H1 (cell line): ENCODE measurements at places on chromosomes 3 and 15. TPM values are rescaled to one million over a fixed set of nuclear protein-coding genes. Genes with fewer than 3 reads are reported as not detected.

MAGI1 gene
- 77.9 and 78.0 TPM in 2 replicates for total RNA-seq

IGSF10 gene
- total RNA-seq = 0.86 and 0.95 TPM in 2 replicates

- no peak overlapping the region for H3K27ac ChIP-seq
- no peaks in the 10 kb centered on the region for H3K36me3 ChIP-seq
- H3K4me3 ChIP-seq = no peak overlapping the region
Observed at GRCh38 chr3:354432-354831, 157.9 kb downstream of the CHL1 start.

- H3K27me3 ChIP-seq = no peaks in the 10 kb centered on the region
- no peaks in the 10 kb centered on the region for H3K36me3 ChIP-seq
- DNase-seq = no peak
- no peak overlapping the region for H3K4me3 ChIP-seq
- peaks cover 7% of the 10 kb centered on the region for H3K4me1 ChIP-seq
Observed at GRCh38 chr3:171309906-171310359, 150.3 kb downstream of the TNIK start.

CCDC13 gene
- not detected in 2 replicates for total RNA-seq

- H3K27me3 ChIP-seq = no peaks in the 10 kb centered on the region
- no peak overlapping the region for H3K27ac ChIP-seq
- no peak for DNase-seq
- H3K36me3 ChIP-seq = no peaks in the 10 kb centered on the region
- peaks cover 9% of the 10 kb centered on the region; the same call in 1 of the 2 replicates for H3K4me1 ChIP-seq
- no peak overlapping the region for H3K4me3 ChIP-seq
Observed at GRCh38 chr3:171875923-171876412, 32.8 kb downstream of the TMEM212 start.

LTF gene
- 0.80 and 0.99 TPM in 2 replicates for total RNA-seq

DNA sequence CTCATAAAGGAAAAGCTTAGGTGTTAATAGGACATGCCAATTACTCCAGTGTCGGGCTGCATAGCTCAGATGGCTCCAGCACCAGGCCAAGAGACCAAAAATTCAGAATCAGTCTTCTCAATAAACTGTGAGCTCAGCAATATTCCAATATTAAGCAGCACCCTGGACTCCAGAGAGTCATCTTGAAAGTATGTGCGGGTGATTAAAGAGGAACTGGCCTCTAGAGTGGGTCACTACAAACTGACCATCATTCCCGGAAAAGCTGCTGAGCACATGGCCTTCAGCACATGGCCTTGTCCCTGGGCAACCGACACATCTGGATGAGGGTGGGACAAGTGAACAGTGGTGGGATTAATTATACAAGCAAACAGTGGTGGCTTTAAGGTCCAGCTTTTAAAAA, 59.0 kb downstream of the MAGI1 start:
- DNase-seq = no peak
- no peaks in the 10 kb centered on the region for H3K4me1 ChIP-seq
- no peaks in the 10 kb centered on the region for H3K27me3 ChIP-seq
- no peaks in the 10 kb centered on the region for H3K36me3 ChIP-seq
- no peak overlapping the region for H3K27ac ChIP-seq

- H3K4me1 ChIP-seq = no peaks in the 10 kb centered on the region
- no peaks in the 10 kb centered on the region for H3K36me3 ChIP-seq
- no peaks in the 10 kb centered on the region for H3K27me3 ChIP-seq
- no peak for DNase-seq
- H3K27ac ChIP-seq = no peak overlapping the region
Observed at GRCh38 chr15:43241100-43241499, 20.3 kb upstream of the EPB42 start.

DNA sequence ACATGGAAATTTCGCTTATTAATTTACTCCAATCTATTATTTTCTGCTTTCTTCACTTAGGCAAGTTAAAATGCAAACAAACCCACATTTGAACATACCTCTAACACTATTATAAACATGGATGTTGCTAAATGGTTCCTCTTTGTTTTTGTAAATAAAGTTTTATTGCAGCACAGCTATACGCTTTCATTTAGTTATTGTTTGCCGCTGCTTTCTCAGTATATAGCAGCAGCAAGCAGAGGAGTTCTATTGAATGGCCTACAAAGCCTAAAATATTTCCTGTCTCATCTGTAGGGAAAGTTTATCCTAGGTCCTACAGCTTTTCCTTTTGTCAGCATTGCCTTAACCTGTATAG, 7.9 kb upstream of the CHD2 start:
- H3K27ac ChIP-seq = no peak overlapping the region
- H3K4me1 ChIP-seq = no peaks in the 10 kb centered on the region
- H3K27me3 ChIP-seq = no peaks in the 10 kb centered on the region
- H3K36me3 ChIP-seq = peaks cover 72% of the 10 kb centered on the region

LRRC31 gene
- not detected in 2 replicates for total RNA-seq

DNA sequence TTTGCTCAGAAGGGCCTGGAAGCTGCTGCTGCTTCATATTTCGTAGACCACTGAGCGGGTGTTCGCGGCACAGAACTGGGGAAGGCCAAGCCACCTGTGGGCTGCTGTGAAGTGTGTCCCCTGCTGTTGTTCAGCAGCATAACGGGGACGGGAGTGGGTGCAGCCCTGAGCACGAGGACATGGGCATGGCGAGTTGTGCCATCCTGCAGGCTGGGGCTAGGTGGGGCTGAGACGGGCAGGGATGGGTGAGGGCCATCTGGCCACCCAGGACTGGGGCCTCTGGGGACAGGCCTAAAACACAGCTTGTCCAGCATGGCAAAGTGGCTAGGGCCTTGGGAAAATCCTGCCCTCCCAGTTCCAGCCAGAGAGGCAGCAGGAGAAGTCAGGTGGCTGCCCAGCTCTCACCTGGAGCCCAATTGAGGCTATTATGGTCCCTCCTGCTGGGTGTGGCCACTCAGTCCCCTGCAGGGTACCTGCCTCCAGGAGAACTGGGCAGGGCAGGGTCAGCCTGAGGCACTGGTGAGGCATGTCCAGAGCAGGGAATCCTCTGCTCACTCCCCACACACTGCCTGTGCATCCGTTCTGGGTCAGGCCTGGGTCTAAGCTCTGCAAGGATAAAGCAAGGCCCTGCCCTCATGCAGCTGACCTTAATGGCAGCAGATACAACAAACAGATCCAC, 29.5 kb downstream of the CFAP100 start:
- H3K36me3 ChIP-seq = no peaks in the 10 kb centered on the region
- no peak for DNase-seq
- no peak overlapping the region for H3K27ac ChIP-seq
- H3K4me1 ChIP-seq = no peaks in the 10 kb centered on the region

- peak; percentile 71 for DNase-seq
- no peak overlapping the region for H3K27ac ChIP-seq
- peak overlapping the region; percentile 38 for H3K4me3 ChIP-seq
- H3K27me3 ChIP-seq = peaks cover 16% of the 10 kb centered on the region
- 0 out of 2 replicates have a peak, but pooled peaks cover 6% of the 10 kb centered on the region for H3K4me1 ChIP-seq
Observed at GRCh38 chr15:29968099-29968894, 114.5 kb upstream of the GOLGA8J start.

DNA sequence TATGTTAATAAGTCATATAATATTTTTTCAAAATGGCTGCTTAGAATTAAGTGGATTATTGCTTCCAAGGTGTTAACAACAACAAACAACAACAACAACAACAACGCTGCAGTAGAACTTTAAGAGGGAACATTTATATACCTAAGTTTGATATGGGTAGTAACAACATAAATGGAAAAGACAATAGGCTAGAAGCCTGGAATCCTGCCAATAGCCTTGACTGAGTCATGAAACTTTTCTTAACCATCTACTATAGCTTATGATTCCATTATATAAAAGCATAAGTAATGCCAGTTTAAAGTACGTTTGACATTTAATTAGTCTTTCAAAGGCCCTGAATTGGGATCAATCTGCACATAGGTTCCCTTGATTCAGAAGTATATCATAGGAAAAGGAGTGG, 31.2 kb downstream of the SATB1 start:
- H3K4me1 ChIP-seq = no peaks in the 10 kb centered on the region
- H3K27me3 ChIP-seq = no peaks in the 10 kb centered on the region
- DNase-seq = no peak
- H3K4me3 ChIP-seq = no peak overlapping the region
- no peak overlapping the region for H3K27ac ChIP-seq

CX3CR1 gene
- not detected in 2 replicates for total RNA-seq

GOLGA6D gene
- 0.69 and 0.73 TPM in 2 replicates for total RNA-seq

DNA sequence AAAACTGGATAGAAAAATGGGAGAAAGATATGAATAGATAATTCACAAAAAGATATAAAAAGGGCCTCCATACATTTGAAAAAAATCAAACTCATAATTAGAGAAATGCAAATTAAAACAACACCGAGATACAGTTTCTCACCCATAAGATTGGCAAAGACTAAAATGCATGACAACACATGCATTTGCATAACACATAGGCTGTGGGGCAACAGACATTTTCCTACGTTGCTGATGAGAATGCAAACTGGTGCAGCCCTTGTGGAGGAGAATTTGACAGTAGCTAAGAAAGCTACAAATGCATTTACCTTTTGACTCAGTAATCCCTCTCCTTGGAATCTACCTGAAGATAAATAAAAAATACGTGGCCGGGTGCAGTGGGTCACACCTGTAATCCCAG, 11.4 kb upstream of the CAND2 start:
- H3K4me1 ChIP-seq = peaks cover 4% of the 10 kb centered on the region; the same call in 1 of the 2 replicates
- DNase-seq = no peak
- no peak overlapping the region for H3K4me3 ChIP-seq
- no peaks in the 10 kb centered on the region for H3K36me3 ChIP-seq
- no peak overlapping the region for H3K27ac ChIP-seq

GRCh38 chr3:42873221-42873982, 2.3 kb downstream of the CYP8B1 start:
- no peak overlapping the region for H3K27ac ChIP-seq
- H3K27me3 ChIP-seq = peaks cover 2% of the 10 kb centered on the region; the same call in 1 of the 2 replicates
- no peaks in the 10 kb centered on the region for H3K4me1 ChIP-seq
- DNase-seq = no peak
- H3K36me3 ChIP-seq = no peaks in the 10 kb centered on the region
- H3K4me3 ChIP-seq = no peak overlapping the region

FBXL22 gene
- total RNA-seq = 0.47 and 0.54 TPM in 2 replicates

DNA sequence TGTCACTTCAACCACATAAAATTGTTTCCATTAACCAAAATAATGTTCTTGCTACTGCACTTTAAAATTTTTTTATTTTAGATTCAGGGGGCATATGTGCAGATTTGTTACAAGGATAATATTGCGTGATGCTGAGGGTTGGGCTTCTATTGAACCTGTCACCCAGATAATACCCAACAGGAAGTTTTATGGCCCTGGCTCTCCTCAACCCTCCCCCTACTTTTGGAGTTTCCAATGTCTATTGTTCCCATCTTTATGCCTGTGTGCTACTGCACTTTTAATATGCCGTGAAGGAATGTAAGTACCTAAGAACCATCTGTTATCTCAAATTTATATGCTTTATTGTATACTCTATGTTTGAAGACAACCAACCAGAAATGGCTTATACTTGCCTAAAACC, 42.0 kb upstream of the IMPG2 start:
- no peaks in the 10 kb centered on the region for H3K4me1 ChIP-seq
- H3K27me3 ChIP-seq = no peaks in the 10 kb centered on the region
- H3K27ac ChIP-seq = no peak overlapping the region
- no peak for DNase-seq
- H3K4me3 ChIP-seq = no peak overlapping the region

- H3K27ac ChIP-seq = no peak overlapping the region
- no peaks in the 10 kb centered on the region for H3K27me3 ChIP-seq
- no peak overlapping the region for H3K4me3 ChIP-seq
- H3K36me3 ChIP-seq = no peaks in the 10 kb centered on the region
Observed at GRCh38 chr3:171157286-171157685, 130.8 kb upstream of the SLC2A2 start.

- no peaks in the 10 kb centered on the region for H3K36me3 ChIP-seq
- no peaks in the 10 kb centered on the region for H3K27me3 ChIP-seq
- H3K27ac ChIP-seq = no peak overlapping the region
- H3K4me1 ChIP-seq = no peaks in the 10 kb centered on the region
Observed at GRCh38 chr3:120171134-120171873, 77.1 kb upstream of the GSK3B start.

GRCh38 chr3:81621277-81621676, 140.2 kb downstream of the GBE1 start:
- no peaks in the 10 kb centered on the region for H3K27me3 ChIP-seq

DNA sequence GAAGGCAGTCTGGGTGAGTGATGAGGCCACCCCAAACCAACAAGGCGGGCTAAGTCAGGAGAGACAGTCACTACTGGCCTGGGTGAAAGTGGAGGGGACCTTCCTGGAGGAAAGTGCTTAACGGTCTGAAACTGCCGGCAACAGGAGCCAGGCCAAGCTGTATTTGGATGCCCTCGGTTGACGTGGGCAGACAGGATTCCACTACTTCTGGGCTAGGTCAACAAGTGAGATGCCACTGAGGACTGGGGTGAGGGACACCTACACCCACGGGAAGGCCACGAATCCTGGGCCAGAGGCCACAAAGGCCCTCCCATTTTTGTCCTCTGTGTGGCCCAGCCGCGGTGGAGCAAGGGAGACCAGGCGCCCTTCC, 12.3 kb downstream of the SPTBN5 start:
- peaks cover 8% of the 10 kb centered on the region for H3K4me1 ChIP-seq
- DNase-seq = no peak
- peaks cover 35% of the 10 kb centered on the region for H3K27me3 ChIP-seq
- no peaks in the 10 kb centered on the region for H3K36me3 ChIP-seq
- no peak overlapping the region for H3K27ac ChIP-seq

DNA sequence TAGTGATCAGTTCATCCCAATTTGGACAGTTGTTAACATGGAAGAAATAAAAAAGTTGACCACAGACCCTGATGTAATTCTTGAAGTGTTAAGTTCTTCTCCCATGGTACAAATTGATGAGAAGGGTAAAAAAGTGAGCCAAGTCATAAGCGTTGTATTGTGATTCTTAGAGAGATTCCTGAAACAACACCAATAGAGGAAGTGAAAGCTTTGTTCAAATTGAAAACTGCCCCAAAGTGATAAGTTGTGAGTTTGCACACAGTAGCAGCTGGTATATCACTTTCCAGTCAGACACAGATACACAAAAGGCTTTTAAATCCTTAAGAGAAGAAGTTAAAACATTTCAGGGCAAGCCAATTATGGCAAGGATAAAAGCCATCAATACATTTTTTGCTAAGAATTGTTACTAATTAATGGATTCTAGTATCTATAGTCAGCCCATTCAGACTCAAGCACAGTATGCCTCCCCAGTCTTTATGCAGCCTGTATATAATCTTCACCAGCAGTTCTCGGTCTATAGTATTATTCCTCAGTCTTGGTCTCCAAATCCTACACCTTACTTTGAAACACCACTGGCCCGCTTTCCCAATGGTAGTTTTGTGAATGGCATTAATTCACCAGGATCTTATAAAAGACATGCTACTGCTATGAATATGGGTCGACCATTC, 38.2 kb downstream of the CDIN1 start:
- no peak overlapping the region for H3K27ac ChIP-seq
- peaks cover 3% of the 10 kb centered on the region; the same call in 1 of the 2 replicates for H3K4me1 ChIP-seq
- H3K4me3 ChIP-seq = no peak overlapping the region
- H3K36me3 ChIP-seq = no peaks in the 10 kb centered on the region
- DNase-seq = no peak

FEZF2 gene
- total RNA-seq = not detected in 2 replicates

- H3K36me3 ChIP-seq = no peaks in the 10 kb centered on the region
- no peaks in the 10 kb centered on the region for H3K4me1 ChIP-seq
- no peak for DNase-seq
- H3K4me3 ChIP-seq = no peak overlapping the region
- no peaks in the 10 kb centered on the region for H3K27me3 ChIP-seq
Observed at GRCh38 chr3:183122257-183122932, 23.1 kb upstream of the MCCC1 start.

- H3K4me1 ChIP-seq = peaks cover 3% of the 10 kb centered on the region
- H3K36me3 ChIP-seq = no peaks in the 10 kb centered on the region
- peaks cover 2% of the 10 kb centered on the region; the same call in 1 of the 2 replicates for H3K27me3 ChIP-seq
- no peak overlapping the region for H3K27ac ChIP-seq
Observed at GRCh38 chr3:38095669-38096483, 41.1 kb downstream of the ACAA1 start.
